SK-N-MC (cell line): ENCODE measurements at places on chromosomes 6 and 20.
A peak's percentile ranks its signal among the peaks of the same experiment; 100 is the strongest.

GRCh38 chr6:112780498-112781096 lies 433.5 kb downstream of the RFPL4B start:
- peak; percentile 56 for DNase-seq

GRCh38 chr6:79077715-79078074 lies 359 bp downstream of the PHIP start:
- DNase-seq, result no peak

GRCh38 chr6:156777577-156778453 lies 637 bp downstream of the ARID1B start:
- no peak for DNase-seq

DNA sequence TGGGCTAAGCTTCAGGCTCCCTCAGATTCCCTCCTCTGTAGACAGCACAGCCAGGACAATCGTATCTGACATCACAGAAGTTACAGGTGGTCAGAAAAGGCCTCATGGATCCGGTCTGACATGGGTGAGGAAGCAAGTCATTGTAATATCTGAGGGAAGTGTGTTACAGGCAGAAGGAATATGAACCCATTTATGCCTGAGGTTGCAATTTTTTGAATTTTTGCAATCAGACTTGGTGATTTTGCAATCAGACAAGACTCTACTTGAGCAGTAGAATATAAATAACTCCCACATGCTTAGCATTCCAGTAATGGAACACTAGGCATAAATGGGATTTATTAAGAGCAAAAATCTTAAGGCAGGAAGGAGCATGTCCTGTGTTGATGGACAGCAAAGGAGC lies 52.1 kb downstream of the CBLN4 start:
- no peak for DNase-seq

GRCh38 chr6:17102258-17102870 lies 514 bp downstream of the STMND1 start:
- DNase-seq, result no peak

DNA sequence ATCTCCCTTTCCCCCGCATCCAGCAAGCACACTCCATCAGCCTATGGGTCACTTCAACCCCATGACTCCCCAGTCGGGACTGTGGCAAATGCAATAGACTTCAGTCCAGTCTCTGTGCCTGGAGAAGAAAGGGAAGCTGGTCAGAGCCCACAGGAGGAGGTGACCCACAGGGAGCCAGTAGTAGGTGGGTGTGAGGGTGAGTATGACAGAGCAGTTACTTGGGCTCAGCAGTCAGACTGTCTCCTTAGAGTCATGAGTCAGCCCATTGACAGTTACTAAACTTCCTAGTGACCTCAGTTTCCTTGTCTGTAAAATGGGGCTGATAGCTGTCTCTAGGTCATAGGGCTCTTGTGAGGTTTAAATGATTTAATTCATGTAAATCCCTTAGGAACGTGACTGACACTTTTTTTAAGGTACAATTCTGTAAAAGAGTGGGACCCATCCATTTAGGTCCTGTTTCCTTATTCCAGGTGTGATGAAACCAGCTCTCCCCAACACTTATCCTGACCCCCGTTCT lies 33.9 kb upstream of the HLA-C start:
- DNase-seq, result no peak

DNA sequence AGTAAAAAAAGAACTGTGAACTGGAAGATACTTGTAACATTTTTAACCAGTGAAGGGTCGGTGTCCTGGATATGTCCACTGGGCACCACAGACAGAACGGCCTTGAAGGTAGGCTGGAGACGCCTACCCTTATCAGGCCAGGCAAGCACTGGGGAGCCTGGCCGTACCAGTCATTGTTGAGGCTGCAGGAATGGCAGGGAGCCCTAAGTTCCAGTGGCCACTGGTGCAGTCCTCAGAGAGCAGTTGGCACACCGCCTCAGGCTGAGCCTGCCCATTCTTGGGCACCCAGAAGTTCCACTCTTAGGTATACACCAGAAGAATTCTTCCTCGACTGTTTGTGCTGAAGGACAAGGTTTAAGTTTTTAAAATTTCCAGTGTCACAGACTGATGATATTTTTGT lies 20.5 kb downstream of the DNAJC5 start:
- DNase-seq, result no peak
